ENCODE measurements at places on chromosomes 6 and 20.

GRCh38 chr6:105644073-105644489, 241.2 kb upstream of the PREP start:
- DNase-seq, result no peak

DNA sequence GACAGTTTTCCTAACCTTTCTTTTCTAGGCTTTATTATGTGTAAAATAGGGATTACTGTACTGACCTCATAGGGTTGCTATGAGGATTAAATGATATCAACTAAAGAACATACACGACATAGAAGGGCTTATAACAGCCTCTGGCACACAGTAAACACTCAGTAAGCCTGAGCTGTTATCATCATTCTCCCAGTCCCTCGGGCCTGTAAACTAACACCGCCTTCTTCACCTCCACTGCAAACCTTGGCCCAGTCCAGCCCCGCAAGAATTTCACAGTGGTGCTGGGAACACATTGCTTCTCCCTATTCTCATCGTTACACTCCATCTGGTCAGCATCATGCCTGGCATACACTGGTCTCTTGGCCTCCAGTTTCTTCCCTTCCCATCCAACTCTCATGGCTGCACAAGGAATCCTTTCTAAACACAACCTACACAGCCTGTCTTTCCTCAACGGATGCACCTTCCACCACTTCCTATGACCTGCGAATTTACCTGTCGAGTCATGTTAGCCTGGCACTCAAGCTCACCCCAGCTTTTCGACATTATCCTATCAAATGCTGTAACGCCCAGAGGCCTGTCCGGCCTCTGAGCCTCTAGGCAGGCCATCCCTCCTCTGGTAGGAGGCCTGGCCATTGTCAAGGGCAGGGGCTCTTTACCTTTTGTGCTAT, 92.1 kb downstream of the FYN start:
- DNase-seq, result no peak

DNA sequence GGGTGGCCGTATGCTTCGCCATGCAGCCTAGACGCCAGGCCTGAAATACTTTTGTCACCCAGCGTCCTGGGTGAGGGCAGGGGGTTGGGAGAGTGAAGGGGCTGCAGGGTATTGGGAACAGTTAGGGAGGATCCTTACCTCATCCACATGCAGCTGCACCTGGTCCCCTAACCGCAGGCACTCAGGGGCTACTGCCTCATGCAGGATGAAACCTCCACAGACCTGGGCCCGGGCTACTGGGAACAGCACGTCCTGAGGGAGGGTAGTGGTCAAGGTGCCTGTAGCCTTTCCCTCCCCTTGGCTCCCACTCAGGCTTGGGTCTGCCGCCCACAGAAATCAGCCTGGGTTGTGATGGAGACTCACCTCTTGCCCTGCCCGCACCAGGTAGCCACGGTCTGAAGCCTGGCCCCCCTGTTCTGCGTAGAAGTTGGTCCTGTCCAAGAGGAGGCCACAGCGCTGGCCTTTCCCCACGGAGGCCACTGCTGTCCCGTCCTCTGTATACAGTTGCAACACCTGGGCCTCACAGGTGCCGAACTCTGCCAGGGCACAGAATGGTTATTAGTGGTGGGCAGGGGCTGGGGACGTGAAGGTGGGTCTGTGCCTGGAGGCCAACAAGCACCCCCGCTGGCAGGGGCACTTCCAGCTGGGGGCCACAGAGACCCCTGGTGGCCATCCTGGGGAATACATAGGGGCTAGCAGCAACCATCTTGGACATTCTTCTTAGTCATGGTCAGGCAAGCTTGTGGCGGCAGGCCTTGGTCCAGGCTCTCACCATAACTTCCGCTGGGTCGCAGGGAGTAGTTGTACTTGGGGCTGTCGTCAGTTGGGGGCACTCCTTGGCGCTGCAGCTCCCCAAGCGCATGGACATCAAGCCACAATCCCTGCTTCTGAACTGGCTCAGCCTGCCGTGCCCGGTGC, 8.6 kb downstream of the AARS2 start:
- no peak for DNase-seq

DNA sequence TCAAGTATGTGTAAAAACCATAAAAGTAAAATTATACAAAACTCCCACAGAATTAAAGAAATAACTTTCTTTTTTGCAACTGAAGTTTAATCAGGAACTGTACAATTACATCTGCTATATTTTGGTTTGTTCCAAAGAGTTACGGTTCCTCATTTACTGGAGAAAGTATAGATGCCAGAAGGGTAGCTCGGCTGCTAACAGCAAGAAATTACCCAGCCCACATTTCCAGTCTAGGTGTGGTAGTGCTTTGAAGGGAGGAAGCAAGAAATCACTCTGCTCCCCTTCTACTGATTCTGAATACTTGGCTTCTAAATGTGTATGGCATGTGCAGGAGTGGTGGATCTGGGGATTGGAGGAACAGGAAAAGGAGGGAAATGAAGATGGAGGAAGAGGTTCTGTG, 441.3 kb downstream of the CDC5L start:
- no peak for DNase-seq

- DNase-seq, result no peak
These were observed 2.5 kb downstream of the CCR6 start for GRCh38 chr6:167125410-167125809.

- DNase-seq, result no peak
These were observed 204.3 kb upstream of the FOXQ1 start for GRCh38 chr6:1107578-1107977.

- DNase-seq, result no peak
These were observed 10.7 kb downstream of the PTPRK start for GRCh38 chr6:128509709-128510108.

DNA sequence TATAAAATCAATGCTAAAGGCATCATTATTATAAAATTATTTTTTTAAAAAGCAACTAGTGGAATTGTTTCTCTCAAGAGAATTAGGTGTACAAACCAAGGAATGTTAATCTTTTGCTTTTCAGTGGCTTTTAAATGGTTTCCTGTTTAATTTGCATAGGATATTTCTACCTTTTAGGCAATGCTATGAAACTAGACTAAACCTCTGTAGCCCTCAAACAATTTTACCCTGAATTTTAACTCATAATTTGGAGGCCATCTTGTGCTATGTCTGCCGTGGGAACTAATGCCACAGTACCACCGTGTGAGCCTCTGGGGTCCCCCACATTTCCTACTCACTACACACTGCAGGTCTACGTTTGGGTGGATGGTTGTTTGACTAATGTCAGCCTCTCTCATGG, 20.6 kb downstream of the PHACTR2 start:
- DNase-seq, result no peak

DNA sequence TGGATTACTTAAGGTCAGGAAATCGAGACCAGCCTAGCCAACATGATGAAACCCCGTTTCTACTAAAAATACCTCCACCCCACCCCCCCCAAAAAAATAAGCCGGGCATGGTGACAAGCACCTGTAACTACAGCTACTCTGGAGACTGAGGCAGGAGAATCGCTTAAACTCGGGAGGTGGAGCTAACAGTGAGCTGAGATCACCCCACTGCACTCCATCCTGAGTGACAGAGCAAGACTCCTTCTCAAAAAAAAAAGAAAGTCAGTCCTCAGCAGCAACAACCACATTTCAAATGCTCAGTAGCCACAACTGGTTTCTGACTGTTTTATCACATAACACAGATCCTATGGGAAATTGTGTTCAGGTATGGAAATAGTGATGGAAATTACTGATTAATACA, 135.3 kb downstream of the HFE start:
- DNase-seq, result no peak
